ENCODE measurements at places on chromosomes 2 and 18. TPM values are rescaled to one million over a fixed set of nuclear protein-coding genes. Genes with fewer than 3 reads are reported as not detected.

DNA sequence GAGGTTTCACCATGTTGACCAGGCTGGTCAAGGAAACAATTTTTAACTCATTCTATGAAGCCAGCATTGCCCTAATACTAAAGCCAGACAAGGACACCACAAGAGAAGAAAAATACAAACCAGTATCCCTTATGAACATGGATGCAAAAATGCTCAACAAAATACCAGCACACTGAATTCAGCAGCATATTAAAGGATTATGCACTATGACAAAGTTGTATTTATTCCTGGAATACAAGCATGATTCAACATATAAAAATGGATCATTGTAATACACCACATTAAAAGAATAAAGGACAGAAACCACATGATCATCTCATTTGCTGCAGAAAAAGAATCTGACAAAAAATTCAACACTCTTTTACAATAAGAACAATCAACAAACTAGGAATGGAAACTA is 138.7 kb downstream of the RAB3GAP1 start:
- DNase-seq, result no peak

DNA sequence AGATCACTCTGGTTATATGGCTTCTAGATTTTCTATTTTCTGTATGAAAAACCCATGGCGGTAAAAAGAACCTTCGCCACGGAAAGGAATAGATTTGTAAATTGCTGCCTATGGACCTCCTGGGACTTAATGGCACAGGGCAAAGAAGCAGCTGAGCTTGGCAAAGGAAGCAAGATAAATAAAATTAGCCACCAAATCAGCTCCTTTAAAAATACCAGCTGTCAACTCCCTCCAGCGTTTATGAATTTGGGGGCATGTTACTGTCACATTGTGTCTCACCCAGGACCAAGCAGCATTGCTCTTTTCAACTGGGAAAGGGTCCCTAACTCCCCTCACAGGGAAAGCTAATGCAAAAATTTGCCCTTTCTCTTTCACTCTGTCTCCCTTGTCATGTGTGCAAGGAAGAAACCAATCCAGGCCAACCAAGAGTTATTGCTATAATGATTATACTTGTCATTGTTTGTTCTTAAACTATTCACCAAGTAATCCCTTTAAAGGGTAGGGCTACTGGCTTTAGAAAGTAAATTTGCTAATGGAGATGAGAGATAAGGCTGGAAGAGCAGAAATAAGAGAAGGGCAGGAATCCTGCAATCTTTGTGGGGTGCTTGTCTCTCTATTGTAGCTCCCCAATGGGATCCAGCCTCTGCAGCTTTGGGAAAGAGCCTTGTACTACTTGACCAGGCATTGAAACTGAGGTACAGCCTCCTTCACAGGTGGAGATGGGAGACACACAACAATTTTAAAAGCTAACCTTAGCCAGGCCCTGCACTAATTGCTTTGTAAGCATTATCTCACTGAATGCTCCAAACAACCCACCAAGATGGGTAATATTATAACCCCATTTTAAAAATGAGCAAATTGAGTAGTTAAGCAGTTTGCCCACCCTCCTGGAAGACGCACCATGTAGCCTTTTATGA is 119.1 kb upstream of the KLF7 start:
- DNase-seq, result no peak

DNA sequence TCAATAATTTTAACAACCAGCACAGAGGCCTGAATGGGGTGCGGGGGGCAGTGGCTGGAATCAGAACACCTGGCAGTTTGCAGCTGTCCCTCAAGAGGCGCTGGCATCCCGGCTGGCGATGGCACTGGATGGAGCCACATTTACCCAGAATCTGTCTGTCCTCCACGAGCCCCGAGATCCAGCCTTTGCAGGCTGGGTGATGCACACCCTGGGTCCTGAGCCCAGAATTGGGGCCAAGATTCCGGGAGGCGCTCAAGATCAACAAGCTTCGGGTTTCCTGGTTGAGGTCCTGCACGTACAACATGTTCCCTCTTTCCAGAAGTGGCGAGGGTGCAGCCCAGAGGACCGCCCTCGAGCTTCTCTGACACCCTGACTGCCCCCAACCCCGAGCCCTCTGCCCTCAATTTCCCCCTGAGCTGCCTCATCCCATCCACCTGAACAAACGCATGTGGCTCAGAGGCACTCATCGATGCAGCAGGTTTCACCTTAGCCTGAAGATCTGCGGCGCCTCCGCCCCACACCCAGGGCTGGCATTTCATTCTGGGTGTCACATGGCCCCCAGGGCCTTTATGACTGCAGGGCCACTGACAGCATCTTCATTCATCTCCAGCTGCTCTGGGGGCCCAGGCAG is 97.5 kb downstream of the TFCP2L1 start:
- no peak for DNase-seq

DNA sequence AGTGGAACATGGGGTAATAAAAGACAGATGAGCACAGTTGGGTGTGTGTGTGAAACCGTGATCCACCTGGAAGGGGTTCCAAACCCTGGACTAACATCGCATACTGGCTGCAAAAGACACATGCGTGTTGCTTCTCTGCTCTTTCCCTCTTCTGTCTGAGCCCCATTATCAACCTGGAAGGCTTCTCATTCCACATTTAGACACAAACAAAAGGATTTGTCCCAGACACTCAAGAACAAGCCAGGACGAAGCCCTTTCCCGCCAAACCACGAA is 7.0 kb upstream of the SP9 start:
- no peak for DNase-seq

DNA sequence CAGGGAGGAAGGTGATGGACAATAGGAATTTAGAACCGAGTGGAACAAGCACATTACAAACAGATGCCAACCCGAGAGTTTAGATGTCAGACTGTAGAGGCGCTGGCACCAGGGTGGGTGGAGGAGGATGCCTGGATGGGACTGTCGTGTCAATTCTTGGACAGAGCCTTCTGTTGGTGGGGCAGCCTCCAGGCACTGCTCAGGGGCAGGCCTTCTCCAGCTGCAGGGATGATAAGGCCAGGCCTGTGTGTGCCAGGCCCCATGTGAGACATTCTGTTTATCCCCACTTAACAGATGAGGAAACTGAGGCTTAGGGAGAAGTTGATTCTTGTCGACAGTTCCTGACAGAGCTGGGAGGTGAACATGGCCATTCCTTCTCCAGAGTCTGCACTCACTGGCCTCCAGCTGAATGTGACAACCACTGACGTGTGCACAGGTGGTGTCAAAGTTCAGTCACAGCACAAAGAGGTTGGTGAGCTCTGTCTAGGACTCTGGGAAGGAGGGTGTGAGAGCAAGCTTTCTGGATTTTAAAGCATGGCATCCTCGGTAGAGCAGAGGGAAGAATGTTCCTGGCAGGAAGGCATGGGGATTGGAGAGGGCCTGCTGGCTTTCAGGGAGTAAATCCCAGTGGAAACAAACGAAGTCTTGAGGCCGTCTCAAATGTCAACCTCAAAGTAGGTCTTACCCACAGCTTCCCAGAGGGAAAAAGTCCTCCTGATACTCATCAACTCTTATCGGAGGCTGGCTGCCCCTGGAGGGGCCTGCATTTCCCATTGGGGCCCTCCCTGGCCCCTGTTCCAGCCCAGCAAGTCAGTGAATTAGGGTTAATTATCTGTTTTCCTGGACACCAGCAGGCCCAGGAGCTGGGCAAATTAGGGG is 52.4 kb downstream of the GLI2 start:
- no peak for DNase-seq

- no peak for DNase-seq
Measured at GRCh38 chr18:31791817-31792579, 31.3 kb upstream of the SLC25A52 start.

GRCh38 chr2:127423880-127424279 is 5.7 kb downstream of the PROC start:
- no peak for DNase-seq

DNA sequence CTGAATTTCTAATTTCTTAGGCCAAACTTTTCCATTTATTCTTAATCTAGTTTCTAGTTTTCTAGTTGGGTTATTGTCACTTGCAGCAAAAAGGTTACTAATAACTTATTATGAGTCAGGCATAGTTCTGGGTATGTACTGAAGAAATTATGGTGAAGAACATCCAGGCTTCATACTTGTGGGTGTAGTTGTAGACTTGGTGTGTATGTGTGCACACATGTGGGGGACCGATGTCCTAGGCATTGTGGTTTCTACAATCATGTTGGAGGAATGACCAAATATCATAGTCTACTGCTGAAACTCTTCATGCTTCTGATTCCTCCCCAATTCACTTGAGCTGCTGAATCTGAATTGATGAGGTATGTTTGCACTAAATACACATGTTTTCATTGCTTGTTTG is 141.2 kb downstream of the PMAIP1 start:
- no peak for DNase-seq

- DNase-seq, result no peak
Measured at GRCh38 chr2:123777116-123777515, 248.0 kb upstream of the CNTNAP5 start.

GRCh38 chr18:59661891-59662701 is 35.1 kb downstream of the CCBE1 start:
- DNase-seq, result no peak

GRCh38 chr2:143463719-143464118 is 334.5 kb downstream of the ARHGAP15 start:
- DNase-seq, result no peak

- no peak for DNase-seq
Measured at GRCh38 chr18:37721544-37722522, 156.2 kb upstream of the CELF4 start.

- no peak for DNase-seq
Measured at GRCh38 chr2:209501579-209501978, 77.7 kb downstream of the MAP2 start.

DNA sequence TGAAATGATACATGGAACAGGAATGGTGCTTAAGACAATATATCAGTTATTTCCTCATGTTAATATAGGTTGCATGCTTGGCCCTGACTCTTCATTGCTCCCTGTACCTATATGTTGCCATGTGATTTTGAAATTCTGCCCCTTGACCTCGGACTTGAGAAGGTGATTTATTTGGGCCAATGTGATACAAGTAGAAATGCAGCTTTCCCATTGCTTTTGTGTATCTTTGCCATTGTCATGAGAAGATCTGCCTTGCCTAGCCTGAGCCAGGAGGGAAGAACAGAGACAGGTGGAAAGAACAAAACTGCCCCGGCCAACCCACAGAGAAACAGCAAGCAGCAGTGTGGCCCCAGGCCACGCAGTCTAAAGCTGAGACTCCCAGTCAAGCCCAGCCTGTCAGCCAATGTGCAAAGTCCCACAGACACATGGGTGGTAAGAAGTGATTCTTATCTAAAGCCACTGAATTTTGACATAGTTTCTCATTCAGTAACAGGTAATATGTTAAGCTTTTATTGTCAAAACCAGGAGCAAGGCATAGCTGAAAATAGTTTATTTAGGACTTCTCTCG is 245.7 kb upstream of the RND3 start:
- DNase-seq, result no peak

DNA sequence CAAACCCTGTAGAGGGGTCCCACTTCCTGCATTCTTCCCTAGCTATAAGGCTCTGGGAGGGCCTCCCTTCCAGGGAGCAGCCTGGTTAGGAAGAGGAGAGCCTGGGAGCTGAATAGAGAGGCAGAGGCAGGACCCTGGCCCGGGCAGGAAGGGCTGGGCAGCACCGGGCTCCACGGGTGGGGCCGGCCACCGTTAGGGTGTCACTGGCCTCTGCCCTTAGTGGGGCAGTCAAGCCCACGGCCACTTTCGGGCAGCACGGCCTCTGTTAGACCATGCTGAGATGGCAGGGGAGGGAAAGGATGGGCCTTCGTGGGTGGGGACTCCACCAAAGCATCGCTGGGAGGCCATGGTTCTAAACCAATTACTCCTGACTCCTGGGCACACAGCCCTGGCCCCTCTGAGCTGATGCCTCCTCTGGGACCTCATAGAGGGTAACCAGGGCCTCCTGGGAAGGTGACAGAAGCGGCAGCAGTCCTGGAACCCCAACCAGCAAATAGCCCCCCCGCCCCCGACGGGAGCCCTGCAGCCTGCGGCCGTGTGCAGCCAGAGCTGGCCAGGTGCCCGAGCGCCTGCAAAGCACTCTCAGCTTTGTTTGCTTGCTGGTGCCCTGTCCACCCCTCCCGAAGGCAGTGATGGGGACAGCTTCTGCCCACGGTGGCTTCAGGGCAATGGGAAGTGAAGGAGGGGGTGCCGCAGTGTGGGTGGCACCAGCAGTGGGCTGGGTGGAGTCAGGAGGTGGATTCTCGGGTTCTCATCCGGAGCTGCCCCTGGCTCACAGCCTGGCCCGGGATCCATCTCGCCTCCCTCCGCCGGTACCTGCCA is 16.3 kb upstream of the HPCAL1 start:
- DNase-seq, result no peak

DNA sequence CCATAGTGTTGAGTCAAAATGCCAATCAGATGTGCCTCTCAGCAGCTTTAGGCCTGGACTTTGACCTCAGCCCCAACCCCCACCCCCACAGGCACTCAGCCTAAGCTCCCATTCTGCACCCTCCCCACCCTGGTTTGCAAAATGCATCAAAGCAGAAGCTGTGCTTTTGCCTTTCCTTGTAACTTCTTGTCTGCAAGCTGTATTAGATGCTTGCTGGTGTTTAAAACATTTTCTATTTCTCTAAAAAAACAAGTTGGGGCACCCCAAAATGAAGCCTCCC is 26.6 kb upstream of the STEAP3 start:
- DNase-seq, result no peak

The DQX1 gene
- total RNA-seq, result 0.49 TPM

The TPO gene
- not detected for total RNA-seq

The MROH2A gene
- not detected for total RNA-seq

The SH2D6 gene
- total RNA-seq, result 0.34 TPM

The VWA3B gene
- total RNA-seq, result not detected

The DSG1 gene
- not detected for total RNA-seq

The MYO3B gene
- not detected for total RNA-seq

The PPIL3 gene
- 59.7 TPM for total RNA-seq

The SERPINB3 gene
- not detected for total RNA-seq

The C2orf15 gene
- 0.23 TPM for total RNA-seq

The STAT4 gene
- total RNA-seq, result 1.0 TPM

The IL1RN gene
- total RNA-seq, result not detected

The UGT1A3 gene
- total RNA-seq, result not detected

The UGT1A4 gene
- not detected for total RNA-seq

The DSC1 gene
- total RNA-seq, result not detected

The ALKAL2 gene
- 0.63 TPM for total RNA-seq

The UNC50 gene
- 44.0 TPM for total RNA-seq

All from neural crest cell (in vitro differentiated cells).